AG09319 (cell line): ENCODE measurements at places on chromosomes 13 and 19.

DNA sequence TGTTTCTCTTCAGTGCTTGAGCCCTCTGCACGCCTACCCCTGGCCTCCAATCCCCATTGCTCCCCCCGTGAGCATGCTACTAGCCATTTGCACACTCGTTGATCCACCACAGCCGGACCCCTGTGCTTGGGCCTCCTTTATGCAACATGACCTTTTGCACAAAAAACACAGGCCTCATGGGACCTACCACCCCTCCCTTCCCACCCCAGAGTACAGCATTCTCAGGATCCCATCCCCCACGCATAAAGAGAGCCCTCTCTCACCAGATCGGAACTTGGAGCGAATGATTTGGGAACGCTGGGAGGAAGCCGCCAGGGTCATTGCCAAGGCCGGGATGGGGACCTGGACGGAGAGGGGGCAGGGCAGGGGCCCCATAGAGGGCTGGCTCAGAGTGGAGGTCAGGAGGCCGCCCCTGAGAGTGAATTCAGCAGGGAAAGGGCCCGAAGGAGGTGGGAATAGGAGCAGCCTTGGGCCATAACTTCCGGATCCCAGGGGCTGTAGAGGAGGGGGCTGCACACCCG, 754 bp downstream of the MAMSTR start:
- no peak for DNase-seq

DNA sequence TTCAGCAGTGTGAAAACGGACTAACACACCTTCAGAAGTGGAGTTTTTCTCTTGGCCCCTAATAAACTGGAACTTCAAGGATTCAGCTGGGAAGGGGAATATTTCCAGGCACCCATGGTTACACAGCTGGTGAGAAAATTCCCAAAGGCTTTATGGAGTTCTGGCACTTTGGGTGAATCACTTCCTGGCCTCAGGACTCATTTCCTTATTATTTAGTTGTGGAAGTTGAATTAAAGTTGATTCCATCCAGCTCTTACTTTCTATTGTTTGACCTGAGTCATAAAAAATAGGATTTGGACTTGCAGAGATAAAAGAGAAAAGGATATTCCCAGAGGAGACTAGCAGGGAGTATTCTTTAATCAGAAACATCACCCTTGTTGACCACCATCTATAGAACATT, 882.1 kb downstream of the UQCRFS1 start:
- DNase-seq, result no peak

DNA sequence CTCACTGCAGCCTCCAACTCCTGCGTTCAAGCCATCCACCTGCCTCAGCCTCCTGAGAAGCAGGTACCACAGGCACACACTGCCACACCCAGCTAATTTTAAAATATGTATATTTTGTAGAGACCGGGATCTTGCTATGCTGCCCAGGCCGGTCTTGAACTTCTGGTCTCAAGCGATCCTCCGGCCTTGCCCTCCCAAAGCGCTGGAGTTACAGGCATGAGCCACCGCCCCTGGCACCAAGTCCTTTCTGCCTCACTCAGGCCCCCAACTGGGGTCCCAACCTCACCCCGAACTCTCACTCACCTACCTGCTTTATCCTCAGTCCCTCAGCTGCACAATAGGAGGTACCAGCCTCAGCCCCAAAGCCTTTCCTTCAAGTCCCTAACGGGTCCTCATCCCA, 635 bp upstream of the COL5A3 start:
- no peak for DNase-seq

GRCh38 chr19:31595521-31595920, 246.3 kb upstream of the TSHZ3 start:
- DNase-seq, result no peak

DNA sequence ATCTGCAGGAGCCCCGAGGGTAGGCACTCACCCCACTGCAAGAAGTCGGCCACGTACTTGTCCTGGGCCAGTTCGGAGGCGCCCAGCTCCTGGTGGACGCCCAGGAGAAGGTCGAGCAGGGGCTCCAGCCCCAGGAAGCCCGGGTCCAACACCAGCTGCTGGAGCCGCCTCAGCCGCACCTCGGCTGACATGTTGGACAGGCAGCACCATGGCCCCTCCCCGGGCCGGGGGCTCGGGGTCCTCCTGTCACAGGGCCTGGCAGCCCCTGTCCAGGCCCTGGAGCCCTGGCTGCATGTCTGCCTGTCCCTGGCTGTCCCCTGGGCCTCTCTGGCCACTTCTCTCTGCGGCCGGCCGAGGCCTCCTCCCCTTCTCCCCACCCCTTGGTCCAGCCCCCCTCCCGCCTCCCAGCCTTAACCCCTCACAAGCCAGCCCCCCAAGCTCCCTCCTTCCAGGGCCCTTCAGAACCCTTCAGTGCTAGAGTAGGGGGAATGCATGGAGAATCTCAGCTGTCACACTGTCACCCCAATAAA, at the start of gene DMPK:
DMPK (minus strand) TSS at position 329 of the 530 bp plus-strand sequence; CDS start at position 191, 138 bp downstream.
- no peak for DNase-seq

DNA sequence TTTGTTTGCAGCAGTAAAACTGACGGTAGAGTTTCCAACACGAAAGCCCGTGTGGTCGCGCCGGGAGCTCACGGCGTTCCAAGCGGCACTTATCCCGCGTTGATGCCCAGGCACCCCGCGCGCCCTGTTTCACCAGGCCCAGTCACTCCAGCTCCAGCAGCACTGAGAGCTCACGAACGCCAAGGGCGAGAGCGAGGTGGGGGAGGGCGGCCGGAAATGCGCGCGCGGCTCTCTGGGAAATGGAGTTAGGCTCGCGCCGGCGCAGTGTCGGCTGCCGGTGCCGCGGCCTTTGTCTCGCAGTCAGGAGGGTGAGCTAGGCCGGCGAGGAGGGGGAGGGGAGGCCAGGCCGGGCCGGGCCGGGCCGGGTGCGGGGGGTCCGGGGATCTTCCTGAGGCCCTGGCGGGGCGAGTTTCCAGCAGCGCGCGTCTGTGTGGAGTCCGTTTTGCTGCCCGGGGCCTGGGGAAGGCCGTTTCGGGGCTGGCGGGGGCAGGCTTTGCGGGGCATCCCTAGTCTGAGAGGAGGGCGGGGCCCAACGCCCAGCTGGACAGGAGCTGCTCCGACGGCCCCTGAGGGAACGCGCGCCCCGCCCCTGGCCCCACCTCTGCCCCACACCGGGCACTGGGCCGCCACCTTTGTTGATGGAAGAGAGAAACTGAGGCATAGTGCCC, at the start of gene ZNF135:
ZNF135 (plus strand) TSS at position 280 of the 668 bp plus-strand sequence. CDS start 721 bp downstream, outside the sequence.
- peak; percentile 60 for DNase-seq

DNA sequence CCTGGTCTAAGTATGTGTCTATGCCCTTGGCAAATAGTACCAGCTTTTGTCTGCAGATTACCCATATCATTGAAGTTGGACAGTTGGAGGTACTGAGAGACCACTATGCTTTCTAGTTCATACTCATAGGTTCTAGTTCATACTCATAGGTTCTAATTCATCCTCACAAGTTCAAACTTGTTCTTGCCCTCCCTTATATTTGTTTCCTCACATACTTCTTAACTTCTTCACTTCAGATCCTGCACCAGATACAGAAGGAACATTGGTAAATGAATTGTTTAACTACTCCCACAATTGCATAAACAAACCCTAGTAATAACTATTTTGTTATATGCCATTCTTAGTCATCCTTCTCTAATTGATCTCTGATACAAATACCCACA, 172.2 kb downstream of the SLITRK1 start:
- DNase-seq, result no peak

DNA sequence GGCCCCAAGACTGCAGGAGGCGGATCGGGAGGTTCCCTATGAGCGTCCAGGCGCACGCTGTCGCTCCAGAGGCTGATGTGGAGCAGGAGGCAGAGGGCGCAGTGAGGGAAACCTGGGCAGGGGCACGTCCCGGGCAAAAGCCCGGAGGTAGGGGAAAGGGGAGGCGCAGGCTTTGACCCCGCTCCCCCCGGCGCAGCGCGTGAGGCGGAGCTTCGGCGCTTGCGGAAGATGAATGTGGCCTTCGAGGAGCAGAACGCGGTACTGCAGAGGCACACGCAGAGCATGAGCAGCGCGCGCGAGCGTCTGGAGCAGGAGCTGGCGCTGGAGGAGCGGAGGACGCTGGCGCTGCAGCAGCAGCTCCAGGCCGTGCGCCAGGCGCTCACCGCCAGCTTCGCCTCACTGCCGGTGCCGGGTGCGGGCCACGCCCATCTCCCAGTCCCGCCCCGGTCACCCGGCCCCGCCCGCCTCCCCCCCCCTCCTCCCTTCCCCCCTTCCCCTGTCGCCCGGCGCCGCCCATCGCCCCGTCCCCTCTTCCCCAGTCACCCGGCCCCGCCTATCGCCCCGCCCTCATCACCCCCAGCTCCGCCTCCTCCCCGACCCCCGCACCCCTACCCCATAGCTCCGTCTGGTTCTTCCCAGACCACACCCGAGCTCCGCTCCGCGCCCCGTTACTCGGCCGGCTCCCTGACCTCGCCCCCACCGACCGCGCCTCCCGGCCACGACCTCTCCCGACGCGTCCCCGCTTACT, 4.1 kb downstream of the HMG20B start:
- DNase-seq, result no peak

DNA sequence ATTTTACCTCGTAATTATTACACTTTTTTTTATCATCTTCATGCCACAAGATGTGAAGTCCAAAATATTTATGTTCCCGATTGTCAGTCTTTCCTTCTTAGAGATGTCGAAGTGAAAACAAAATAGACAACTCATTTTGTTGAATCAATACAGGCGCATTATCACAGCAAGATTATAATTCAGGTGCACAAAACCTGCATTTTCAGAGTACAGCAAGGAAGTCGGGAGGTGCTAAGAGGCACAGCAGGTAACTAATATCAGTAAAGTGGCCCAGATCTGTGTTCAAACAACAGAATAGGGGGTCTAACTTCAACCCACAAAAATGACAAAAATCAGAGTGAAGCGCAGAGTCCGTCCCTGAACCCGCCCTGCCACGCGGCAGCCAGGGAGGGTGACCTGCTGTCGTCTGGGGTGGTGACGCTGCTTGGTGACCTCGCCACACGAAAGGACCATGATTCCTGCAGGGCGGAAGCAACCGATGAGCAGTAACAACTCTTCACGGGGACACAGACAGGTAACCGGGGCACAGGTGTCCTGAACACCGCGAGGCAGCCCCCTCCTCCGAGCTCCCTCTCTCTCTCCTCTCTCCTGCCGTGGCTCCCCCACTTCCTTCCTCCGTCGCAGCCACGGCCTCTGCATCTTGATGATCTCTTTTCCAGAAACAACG, 50.9 kb upstream of the SPACA7 start:
- no peak for DNase-seq

DNA sequence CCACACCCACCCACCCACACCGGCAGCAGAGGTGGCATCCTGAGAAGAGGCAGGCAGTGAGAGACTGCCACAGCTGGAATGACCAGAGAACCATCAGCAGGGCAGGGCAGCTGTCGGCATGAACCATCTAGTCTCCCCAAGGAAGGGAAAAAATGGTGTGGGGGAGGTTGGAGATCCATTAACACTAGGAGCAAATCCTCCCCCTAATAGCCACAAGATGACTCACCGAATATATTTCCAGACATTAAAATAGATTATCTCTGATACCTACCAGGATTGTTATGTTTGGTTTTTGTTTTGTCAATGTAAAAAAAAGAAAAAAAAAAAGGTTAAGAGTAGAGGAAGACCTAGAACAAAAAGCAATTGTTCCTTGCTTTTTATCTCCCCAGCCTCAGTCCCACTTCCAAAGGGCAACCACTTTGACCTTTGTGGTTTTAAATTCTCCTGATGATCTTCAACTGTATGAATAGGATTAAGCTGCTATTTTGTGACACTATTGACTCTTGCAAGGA, 34.2 kb downstream of the THSD1 start:
- DNase-seq, result no peak

GRCh38 chr13:100068133-100068931, 20.6 kb upstream of the PCCA start:
- no peak for DNase-seq

- no peak for DNase-seq
Observed at GRCh38 chr13:42497798-42498197, 76.2 kb upstream of the TNFSF11 start.

DNA sequence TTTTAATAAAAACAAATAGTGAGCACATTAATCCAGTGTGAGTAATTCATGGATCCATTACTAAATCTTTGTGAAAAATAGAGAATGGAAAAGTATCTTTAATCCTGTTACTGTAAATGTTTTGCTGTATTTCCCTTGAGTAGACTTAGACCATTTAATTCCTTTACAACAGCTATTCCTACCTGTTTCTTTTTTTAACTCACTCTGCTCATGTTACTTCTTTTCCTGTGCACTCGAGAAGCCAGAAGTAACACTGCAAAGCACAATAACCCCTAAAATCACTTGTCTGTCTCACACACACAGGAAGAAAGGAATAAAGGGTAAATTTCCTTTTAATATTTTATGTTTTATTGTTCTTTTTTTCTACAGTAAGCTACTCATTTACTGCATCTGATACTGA, 244.3 kb downstream of the SHISA2 start:
- DNase-seq, result no peak

DNA sequence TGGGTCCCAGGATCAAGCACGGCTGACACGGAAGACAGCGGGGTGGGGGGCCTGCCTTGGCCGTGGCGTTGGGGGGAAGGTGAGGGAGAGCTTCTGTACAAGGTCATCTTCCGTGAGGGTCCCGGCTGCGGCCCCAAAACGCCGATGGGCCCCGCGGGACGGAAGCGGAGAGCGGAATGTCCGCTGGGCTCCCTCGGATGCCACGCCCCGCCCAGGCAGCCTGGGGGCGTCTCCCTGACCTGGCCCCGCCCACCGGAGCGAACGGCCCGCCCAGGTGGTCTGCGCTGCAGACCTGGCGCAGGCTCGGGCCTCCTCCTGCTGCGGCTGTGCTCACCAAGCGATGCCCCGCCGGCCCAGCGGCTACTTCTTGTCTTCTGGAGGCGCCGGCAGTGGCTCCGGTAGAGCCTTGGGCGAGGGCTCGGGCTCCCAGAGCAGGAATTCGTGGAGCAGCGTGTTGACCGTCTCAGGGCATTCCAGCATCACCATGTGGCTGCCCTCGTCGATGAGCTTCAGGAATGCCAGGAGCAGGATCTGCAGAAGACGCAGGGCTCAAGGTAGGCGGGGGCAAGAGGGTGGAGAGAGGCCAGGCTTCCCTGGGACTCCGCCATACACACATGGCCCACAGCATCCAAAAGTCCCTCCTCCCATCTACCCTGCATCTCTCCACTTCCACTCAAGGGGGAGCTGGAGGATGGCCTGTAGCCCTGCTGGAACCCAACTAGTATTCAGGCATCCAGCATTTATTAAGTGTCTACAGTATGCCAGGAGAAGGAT, 10.7 kb downstream of the ABHD8 start:
- peak; percentile 59 for DNase-seq

GRCh38 chr13:99310382-99311031, 3.3 kb upstream of the GPR183 start:
- peak; percentile 50 for DNase-seq

DNA sequence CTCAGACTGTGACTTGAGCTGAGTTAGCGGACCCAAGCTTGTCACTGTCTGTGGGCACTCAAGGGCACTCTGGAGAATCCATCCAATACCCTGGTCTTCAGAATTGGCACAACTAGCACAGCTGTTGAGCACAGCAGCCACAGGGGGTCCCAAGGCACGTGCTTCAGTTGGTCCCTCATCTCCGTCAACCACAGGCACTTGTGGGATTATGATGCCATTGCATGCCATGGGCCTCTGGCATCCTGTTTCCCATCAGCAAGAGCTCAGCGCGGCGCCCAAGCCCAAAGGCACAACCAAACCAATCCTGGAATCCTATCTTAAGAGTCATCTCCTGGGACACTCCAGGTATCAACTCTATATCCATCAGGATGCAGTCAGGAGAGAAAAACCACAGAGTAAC, 3.7 kb upstream of the B3GNT8 start:
- no peak for DNase-seq

- DNase-seq, result no peak
Observed at GRCh38 chr13:30346789-30347167, 39.4 kb upstream of the KATNAL1 start.

GRCh38 chr13:20408181-20408580, 117.5 kb downstream of the CRYL1 start:
- DNase-seq, result no peak

GRCh38 chr19:10882108-10882457, 10.7 kb downstream of the CARM1 start:
- no peak for DNase-seq
